ENCODE measurements at places on chromosomes 4 and X.

- no peak for DNase-seq
Measured at GRCh38 chr4:68871809-68872642, 56.2 kb downstream of the UGT2B10 start.

- no peak for DNase-seq
Measured at GRCh38 chr4:28639747-28640146, 1779.1 kb downstream of the STIM2 start.

- DNase-seq, result no peak
Measured at GRCh38 chr4:154503598-154503997, 12.0 kb upstream of the DCHS2 start.

GRCh38 chr4:26780539-26780938, 80.1 kb upstream of the STIM2 start:
- DNase-seq, result no peak

GRCh38 chr4:84862064-84862463, 104.4 kb downstream of the WDFY3 start:
- no peak for DNase-seq

- no peak for DNase-seq
Measured at GRCh38 chr4:180630012-180630665, 1613.1 kb upstream of the TENM3 start.

DNA sequence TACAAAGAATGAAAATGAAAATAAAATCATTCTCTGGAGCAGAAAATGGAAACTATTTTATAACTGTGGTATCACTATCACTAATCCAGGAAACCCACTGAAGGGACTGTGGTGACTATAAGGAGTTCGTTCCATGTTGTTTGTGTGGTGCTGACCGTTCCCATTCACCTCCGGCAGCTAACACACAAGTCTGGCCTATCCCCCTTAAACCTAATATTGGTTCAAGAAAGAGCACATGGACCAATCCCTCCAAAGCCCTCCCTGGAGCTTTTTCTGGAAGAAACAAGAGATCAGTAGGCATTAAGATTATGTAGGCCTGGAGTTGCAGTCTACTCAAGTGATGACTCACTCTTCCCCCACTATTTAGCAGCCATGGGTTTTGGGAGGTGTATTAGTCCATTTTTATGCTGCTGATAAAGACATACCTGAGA, 25.9 kb upstream of the FAM241A start:
- no peak for DNase-seq

GRCh38 chrX:39779952-39780783, 317.6 kb downstream of the BCOR start:
- no peak for DNase-seq

- DNase-seq, result no peak
Measured at GRCh38 chr4:88219099-88219498, 60.7 kb upstream of the ABCG2 start.

- peak; percentile 42 for DNase-seq
Measured at GRCh38 chr4:154618708-154619315, 6.4 kb upstream of the FGG start.

DNA sequence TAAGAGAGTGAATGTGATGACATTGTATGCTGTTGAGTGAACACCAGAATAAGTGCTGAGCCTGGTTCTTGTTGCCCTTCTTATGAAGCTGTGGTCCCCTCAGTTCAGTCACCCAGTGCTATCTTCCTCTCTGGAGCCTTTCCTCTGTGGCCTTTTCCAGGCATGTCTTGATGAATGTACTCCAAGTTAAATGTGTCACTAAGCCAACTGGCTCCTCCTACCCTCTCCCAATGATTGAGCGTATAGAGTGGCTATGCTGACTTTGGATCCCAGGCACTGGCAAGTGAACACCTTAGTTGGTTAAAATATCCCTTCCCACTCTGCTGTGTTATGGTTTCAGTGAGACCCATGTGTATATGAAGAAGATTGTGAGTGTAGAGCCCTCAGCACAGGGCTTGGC, 134.1 kb upstream of the MAMLD1 start:
- DNase-seq, result no peak

- DNase-seq, result no peak
Measured at GRCh38 chr4:111991797-111992196, 153.5 kb upstream of the FAM241A start.

DNA sequence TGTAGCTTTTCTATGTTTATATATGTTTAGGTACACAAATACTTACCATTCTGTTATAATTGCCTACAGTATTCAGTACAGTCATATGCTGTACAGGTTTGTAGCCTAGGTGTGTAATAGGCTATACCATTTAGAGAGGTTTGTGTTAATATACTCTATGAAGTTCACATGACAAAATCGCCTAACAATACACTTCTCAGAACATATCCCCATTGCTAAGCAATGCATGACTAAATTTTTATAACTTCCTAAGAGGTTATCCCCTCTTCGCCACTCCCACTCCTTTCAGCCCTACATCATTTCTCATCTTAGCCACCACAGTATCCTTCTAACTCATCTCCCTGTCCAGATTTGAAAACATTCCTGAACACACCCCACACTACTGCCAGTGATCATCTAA, 83.7 kb upstream of the ZCCHC13 start:
- DNase-seq, result no peak
